Activated CD4-positive, alpha-beta T cell treated with anti-CD3 and anti-CD28 coated beads for 48 hours (primary cell): ENCODE measurements at places on chromosomes 7 and 10.
A peak's percentile ranks its signal among the peaks of the same experiment; 100 is the strongest.

DNA sequence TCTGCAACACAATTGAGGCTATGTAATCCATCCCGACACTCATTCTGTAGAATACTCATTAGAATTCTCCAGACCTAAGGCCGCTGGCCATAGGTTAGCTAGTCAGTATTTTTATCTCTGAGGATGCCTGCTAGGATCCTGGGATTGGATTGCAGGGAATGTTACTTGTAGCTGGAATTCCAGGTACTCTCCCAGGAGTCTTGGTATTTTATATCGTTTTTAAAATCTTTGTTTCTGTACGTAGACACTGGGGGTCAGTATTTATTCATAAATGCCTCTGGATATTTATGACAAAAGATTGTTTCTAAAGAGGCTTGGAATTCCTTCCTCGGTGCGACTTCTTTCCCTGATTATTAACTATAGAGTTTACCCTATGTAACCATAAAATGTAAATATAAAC lies 40.1 kb downstream of the BPGM start:
- no peak for DNase-seq

- no peak for DNase-seq
Measured at GRCh38 chr10:127252818-127253217, 56.4 kb upstream of the INSYN2A start.

DNA sequence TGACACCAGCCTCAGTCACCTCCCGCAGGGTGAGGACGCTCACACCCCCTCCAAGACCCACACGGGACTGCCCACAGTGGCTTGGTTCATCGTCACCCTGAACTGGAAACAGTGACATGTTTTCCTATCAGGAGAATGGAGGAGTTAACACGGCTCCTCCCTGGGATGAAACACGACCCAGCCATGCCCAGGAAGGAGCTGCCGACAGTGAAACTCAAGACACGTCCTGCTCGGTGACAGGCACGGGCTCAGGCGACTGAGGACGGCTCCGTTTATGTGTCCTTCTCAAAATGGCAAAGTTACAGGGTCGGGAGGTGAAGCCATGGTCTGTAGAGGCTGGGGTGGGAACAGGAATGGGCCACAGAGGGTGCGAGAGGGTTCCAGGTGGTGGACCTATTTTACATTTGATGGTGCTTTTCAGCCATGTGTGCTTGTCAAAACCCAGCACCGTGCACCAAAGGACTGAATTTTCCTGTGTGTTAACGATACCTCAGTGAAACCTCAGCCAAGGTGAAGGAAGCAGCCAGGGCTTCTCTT lies 272.4 kb downstream of the ADARB2 start:
- no peak for DNase-seq

- DNase-seq: no peak
Measured at GRCh38 chr10:20993830-20994527, 96.9 kb upstream of the NEBL start.

DNA sequence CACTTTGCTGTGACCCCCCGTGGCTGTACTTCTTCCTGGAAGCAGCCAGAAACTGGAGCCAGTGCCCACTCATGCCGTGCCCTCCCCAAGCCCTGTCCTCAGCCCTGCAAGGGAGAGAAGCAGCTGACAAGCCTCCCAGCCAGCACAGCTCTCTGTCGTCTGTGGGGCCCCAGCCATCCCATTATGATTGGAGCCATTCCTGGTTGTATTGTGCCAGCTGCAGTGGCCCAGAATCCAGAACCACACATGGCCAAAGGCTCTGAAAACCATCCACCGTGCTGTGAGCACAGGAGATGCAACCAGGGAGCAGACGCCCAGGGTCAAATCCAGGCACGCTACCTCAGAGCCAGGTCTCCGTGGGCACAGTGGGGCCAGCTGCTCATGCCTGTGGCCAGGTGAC lies 18.7 kb downstream of the GRID2IP start:
- DNase-seq: no peak

- no peak for DNase-seq
Measured at GRCh38 chr7:133024596-133024995, 57.3 kb downstream of the CHCHD3 start.

DNA sequence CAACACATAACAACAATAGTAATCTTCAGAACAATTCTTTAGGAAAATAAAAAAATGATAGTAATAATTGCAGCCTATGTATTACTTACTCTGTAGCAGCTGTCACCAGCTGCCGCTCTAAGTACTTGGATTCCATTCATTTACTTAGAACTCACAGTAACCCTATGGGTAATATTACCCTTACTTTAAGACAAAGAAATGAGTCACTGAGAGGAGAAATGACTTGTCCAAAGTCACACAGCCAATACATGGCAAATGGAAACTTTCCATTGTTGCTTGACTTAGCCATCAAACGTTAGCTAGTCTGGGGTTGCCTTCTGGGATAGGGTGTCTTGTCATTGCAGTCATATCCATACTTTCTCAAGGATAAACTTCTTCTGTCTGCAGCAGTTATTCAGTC lies 3.6 kb downstream of the CCNY start:
- DNase-seq: peak; percentile 39

GRCh38 chr10:49709934-49710333 lies 30.5 kb downstream of the C10orf53 start:
- DNase-seq: no peak

- DNase-seq: no peak
Measured at GRCh38 chr10:98235846-98236245, 32.1 kb downstream of the LOXL4 start.

DNA sequence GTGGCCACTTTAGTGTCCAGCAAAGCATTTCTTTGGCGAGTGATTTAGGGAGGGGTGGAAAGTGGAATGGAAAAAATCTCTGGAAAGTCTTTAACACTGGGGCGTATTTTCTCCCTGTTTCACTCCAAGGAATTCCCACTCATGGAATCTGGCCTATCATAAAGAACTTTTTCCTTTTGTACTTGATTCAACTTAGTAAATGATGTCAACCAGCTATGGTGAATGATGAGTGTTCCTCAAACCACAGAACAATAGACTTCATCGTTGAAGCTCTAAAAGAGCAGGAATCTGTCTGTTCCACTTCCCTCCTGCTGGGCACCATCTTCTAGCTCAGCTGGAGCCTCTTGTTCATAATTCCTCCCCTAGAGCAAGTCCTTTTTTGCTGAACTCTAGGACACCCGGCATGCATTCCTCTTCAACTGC lies 66.5 kb downstream of the EPDR1 start:
- DNase-seq: no peak

- no peak for DNase-seq
Measured at GRCh38 chr10:49037187-49037586, 78.1 kb downstream of the VSTM4 start.

- no peak for DNase-seq
Measured at GRCh38 chr10:83538047-83538446, 601.3 kb upstream of the GHITM start.

GRCh38 chr7:87517136-87517815 lies 41.8 kb upstream of the ABCB4 start:
- DNase-seq: no peak

- no peak for DNase-seq
Measured at GRCh38 chr7:117229350-117229749, 93.5 kb downstream of the WNT2 start.

GRCh38 chr10:58177362-58177947 lies 90.2 kb downstream of the IPMK start:
- no peak for DNase-seq

GRCh38 chr7:79386688-79387422 lies 66.6 kb downstream of the MAGI2 start:
- no peak for DNase-seq
